ENCODE measurements at places on chromosomes 5 and 9.

GRCh38 chr5:87765009-87765408 is 352.3 kb upstream of the CCNH start:
- DNase-seq, result no peak

DNA sequence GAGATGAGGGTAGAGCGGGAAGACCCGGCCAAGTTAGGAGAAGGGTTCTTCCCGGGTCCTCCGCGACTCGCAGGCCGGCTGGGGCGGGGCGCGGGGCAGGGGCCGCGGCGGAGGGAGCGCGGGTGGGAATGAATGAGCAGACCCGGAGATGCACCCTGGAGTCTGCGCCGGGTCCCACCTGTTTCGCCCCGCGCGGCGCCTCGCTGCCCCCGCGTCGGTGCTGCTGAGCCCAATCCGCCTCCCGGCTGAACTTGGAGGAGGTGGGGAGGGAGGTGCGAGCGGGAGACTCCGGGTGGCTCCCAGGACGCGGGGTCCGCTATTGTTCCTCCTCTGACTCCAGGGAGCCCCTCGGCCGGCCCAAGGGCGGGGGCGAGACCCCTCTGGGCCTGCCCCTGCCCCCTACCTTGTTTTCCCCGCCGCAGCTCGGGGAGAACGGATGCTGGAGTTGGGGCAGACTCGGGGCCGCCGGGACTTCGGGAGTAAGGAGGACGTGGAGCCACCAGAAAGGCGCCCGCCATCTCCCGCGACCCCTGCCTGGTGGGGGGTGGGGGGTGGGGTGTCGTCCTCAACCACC is 659 bp downstream of the RAI14 start:
- DNase-seq, result no peak

- peak; percentile 14 for DNase-seq
Measured at GRCh38 chr5:170451747-170452365, 52.0 kb upstream of the KCNIP1 start.

GRCh38 chr9:112654282-112654681 is 63.6 kb downstream of the INIP start:
- no peak for DNase-seq
